ENCODE measurements at places on chromosomes 5 and 9.

GRCh38 chr9:107755246-107755645, 265.7 kb upstream of the KLF4 start:
- peak; percentile 84 for DNase-seq

GRCh38 chr5:34900652-34901051, 14.7 kb downstream of the RAD1 start:
- DNase-seq: no peak

DNA sequence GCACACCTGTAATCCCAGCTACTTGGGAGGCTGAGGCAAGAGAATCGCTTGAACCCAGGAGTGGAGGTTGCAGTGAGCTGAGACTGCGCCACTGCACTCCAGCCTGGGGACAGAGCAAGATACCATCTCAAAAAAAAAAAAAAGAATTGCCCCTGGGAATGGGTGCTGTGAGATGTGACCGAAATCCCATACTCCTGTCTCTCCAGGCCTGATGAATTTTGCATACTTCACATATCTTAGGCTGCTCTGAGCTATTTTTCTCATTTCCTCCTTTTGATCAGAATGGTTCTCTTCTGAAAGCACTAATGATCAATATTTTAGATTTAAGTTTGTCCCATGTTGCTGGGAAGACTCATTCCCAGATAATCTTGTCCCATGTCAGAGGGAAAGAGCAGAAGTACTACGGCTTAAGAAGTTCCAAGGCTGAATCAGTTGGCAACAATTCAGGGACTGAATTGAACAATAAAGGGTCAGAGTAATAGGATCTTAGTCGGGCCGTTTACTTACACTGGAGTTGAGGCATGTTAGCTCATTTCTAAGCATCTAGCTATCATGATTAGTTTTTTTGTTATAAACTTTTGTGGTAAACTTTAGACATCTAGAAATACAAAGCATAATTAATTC, 44.2 kb upstream of the TENT2 start:
- no peak for DNase-seq

DNA sequence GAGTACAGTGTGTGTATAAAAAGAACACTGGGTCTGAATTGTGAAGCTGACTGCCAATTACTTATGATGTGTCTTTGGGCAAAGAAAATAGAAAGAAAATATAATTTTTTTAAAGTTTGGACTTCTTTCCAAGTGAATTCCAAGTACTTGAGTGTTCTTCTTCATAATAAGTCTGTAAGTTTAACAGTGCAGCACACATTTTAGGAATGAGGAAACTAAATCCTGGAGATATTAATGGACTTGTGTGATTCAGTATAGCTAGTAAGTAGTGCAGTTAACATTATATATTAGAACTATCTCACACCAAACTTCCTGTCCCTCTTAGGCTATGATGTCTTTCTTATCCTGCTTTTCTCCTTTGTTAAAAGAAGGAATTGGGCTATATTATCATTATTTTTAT, 1953.8 kb downstream of the MAT2B start:
- DNase-seq: no peak

DNA sequence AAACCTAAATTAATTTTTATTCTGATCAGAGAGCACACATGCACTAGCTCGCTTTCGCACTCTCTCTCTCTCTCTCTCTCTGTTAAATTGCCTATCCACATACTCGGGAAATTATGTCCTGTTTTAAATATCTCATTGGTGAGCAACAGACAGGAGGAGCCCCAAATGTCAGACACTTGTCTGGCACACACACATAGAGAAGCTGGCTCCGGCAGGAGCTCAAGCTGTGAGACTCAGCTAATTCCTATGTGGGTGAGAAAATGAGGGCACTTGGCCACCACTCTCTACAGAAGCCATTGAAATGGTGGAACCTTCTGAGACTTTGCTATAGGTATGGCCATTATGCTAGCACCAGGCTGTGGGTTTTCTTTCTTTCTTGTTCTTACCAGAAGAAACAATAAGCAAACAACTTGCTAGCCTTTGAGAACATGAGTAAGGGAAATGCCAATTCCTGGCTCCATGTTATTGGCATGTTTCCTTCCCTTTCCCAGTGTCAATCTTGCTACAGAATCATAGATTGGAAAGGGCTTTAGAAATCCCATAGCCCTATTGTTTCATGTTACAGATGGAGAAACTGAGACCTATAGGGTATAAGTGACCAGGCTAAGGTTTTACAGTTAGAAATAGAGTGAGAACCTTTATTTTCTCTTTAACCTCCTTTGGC, 9.0 kb downstream of the RFX3 start:
- no peak for DNase-seq

- no peak for DNase-seq
Measured at GRCh38 chr9:134829356-134829937, 51.2 kb upstream of the FCN2 start.

DNA sequence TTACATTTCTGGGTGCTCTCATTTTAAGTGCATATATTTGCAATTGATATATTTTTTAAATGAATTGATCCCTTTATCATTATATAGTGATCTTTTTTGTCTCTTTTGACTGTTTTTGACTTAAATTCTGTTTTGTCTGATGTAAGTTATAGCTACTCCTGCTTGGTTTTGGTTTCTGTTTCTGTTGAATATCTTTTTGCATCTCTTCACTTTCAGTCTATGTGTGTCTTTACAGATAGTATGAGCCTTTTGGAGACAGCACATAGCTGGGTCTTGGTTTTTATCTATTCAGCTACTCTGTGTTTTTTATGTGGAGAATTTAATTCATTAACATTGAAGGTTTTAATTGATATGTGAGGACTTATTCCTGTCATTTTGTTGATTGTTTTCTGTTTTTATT, 311.3 kb downstream of the SPATA31D1 start:
- DNase-seq: no peak

GRCh38 chr9:7739595-7739994, 60.0 kb downstream of the DMAC1 start:
- no peak for DNase-seq

DNA sequence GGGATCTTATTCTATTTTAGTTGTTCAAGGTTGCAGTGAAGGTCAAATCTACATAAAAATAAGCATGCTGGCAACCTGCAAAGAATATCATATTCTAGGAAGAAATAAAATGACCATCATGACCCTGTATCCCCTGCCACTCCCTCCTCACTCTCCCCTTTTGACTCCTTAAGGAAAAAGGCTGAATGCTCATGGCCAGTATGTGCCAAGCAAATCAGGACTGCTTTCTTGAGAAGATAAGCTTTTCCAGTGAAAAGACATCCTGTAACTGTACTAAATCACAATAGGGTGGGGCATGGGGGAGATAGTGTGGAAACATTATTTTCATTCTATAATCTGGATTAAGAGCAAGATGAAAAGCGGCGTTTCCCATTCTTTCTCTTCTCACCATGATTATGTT, 100.6 kb upstream of the LIFR start:
- DNase-seq: no peak

- no peak for DNase-seq
Measured at GRCh38 chr9:76159293-76159926, 234.8 kb downstream of the RFK start.

DNA sequence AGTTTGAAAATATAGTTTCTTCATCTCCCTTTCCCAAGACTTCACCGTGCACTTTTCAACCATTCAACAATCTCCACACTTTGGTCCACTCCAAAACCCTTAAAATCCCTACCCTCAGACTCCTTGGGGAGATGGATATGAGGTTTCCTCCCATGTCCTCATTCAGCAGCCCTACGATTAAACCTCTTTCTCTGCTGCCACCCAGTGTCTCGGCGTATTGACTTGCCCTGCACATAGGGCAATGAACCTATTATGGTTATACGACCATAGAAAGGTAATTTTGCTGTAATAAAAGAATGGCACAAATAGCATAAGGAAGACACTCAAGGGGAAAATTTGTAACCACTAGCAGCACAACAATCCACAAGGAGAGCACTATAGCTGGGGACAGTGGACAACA, 803.5 kb downstream of the TLE1 start:
- no peak for DNase-seq

DNA sequence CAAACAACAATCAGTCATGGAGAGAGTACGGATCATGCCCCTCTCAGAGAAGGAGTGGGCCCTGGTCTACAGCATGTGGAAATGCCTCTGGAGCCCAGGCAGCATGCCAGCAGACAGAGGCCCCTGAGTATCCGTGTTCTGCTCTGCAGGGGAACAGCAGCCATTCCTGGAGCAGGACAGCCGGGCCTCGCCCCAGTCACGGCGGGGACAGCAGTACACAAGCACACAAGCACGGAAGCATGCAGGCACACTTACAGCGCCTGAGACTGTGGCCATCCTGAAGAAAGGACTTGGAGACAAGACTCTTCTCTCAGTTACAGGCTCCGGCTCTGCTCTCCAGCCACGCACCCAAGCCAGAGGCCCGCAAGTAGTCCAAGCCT, 102.6 kb upstream of the ALDH1B1 start:
- DNase-seq: no peak

DNA sequence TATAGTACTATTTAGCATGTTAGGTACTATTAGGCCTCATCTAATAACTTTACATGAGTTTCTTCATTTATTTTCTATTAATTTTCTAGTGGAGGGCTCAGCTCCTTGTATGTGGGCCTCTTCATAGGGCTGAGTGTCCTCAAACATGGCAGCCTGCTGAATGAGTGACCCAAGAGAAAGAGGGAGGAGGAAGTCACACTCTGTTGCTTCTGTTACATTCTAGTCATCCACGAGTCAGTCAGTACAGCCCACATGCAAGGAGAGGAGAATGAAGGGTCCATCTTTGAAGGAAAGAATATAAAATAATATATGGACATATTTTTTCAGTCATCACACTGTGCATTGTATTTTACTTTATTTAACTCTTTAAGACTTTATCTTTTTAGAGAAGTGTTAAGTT, 66.6 kb upstream of the NR3C1 start:
- DNase-seq: no peak

GRCh38 chr9:108142504-108143201, 653.1 kb upstream of the KLF4 start:
- no peak for DNase-seq

GRCh38 chr5:147336876-147337275, 102.0 kb downstream of the STK32A start:
- DNase-seq: no peak

DNA sequence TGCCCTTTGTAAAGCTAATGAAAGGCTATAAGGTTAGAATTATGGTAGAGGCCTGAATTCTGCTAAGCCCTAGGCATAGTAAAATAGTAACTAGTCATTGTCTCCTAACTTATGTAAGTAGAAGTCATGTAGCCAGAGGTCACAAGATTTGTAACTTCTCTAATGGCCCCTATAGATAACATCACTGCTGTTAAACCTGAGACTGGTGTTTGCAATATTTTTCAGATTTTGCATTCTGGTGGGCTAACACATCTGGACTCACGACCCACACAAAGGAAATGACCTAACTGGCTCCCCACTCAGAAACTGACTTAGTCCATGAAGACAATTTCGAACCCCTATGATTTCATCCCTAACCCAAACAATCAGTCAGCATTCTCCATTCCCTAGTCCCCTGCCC, 37.2 kb upstream of the TTC39B start:
- DNase-seq: no peak

- DNase-seq: no peak
Measured at GRCh38 chr5:116482394-116482793, 92.2 kb downstream of the SEMA6A start.

DNA sequence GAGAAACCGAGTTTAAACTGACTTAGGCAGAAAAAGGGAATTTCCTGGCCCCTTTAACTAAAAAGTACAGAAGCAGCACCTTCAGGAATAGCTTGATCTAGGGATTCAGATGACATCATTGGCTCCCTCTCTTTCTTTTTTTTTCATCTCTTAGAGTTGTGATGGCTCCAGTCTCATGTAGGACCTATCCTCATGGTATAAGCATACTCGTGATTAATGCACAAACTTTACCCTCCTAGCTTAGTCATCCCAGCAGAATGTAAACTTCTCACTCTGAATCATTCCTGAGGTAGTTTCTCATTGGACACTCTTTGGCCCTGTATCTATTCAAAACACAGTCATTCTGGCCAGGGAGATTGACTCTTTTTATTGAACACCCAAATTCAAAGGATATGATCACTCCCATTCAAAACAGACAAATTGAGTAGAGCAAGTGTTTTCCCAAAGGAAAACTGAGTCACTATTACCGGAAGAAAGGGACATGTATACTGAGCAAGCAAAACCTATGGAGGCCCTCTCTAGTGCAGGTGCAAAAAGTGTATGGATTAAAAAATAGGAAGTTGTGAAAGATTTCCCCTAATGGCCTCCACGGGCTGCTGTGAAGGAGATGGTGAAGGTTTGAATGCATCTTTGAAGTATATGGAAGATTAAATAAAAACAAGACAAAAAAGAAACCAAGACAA, 27.6 kb upstream of the SMIM23 start:
- no peak for DNase-seq

DNA sequence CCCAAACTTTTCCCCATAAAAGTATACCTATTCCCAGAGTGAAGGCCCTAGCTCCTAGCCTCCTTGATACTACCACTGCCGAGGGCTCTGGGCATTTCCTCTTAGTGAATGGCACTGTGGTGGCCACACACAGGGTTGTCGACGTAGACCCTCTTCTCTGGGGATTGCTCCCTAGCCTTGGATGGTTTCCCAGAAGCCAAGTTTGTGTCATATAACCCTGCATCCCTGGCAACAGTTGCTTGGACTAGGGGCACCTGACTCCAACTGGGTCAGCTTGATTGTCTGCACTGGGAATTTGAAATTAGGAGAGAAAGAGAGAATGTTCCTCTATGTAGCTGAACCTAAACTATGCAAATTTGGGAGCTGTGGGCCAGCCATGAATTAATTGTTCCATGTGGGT, 32.3 kb upstream of the KIF2A start:
- DNase-seq: no peak

DNA sequence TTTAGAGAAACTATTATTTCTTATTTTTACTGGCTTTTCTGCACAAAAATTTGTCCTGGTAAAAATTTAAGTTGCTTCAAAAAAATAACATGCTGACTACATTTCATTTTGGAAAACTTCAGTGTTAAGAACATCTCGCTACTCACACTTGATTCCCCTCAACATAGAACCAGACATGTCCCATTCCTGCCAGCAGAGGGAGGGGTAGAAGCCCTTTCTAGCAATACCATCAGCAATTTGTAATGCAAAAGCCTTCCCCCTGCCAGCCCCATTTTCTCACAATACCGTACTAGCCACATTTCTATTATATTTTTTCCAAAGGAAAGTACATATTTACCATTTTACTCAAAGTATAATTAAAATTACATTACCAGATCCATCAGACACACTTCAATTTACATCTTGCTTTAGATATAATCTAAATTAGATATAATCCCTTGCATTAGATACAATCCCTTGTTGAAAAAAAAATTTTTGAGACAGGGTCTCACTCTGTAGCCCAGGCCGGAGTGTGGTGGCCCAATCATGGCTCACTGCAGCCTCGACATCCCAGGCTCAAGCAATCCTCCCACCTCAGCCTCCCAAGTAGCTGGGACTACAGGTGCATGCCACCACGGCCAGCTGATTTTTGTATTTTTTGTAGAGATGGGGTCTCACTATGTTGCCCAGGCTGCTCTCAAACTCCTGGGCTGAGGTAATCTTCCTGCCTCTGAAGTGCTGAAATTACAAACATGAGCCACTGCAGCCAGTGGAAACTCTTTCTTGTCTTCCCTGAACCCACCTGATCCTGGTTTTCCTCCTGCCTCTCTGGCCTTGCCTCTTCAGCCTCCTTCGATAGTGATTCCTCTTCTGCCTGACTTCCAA, 39.6 kb upstream of the IDNK start:
- DNase-seq: peak; percentile 18
